Mucosa of gallbladder (tissue), 1 donor: ENCODE measurements at places on chromosomes 4 and X. TPM values are rescaled to one million over a fixed set of nuclear protein-coding genes. Genes with fewer than 3 reads are reported as not detected.

- no peak for DNase-seq
These were observed 53.0 kb downstream of the MAPK10 start for GRCh38 chr4:86306816-86307215.

DNA sequence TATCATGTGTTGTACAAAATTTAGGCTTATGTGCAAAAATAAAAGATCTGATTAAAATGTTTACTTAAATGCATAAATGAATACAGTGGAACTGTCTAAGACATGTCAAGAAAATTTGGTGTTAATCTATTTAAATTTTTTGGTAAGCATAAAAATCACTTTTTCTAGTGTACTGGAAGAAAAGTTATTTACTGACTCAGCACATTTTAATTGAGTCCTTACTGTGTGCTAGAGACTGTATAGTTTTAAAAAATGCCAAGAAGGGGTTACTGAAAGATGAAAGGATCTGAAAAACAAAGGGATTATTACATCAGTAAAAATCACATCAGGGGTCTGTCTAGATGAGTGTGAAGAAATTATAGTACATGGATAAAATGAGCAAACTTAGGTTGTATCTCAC lies 60.6 kb downstream of the RAPGEF2 start:
- no peak for DNase-seq

DNA sequence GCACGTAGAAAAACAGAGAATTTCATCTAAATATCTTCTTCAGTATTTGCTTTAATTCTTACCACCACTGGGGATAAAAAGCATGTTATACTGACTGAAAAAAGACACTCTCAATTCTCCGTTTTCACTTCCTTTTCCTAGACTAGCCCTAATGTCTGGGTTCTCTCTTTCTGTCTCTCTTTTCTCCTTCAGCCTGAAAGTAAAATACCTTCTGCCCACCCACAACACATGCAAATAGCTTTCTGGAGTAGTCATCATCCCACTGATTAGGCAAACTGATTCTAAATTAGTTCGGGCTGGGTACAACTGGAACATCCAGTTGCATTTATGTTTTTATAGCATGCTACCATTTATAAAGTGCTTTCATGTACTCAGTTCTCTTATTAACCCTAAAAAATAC lies 142.4 kb upstream of the ANKRD50 start:
- DNase-seq, result no peak

CT45A10 gene
- total RNA-seq, result not detected
